ENCODE measurements at places on chromosomes 16 and 17. TPM values are rescaled to one million over a fixed set of nuclear protein-coding genes. Genes with fewer than 3 reads are reported as not detected.
A peak's percentile ranks its signal among the peaks of the same experiment; 100 is the strongest.

DNA sequence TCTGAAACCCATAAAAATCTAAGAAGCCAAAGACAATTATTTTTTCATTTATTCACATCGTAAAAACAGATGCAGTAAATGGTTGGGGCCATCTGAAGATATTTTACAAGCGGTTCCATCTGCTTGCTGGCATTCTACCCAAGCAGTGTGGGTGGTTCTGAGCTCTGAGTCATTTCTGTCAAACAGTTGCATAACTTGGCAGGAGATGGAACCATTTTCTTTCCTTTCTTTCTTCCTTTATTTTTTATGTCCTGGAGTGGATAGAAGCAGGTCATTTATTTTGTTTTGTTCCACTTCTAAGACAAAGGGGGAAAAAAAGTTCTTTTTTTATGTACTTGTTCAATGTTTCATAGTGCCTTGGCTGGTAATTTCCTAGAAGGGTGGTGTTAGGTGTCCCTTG lies 1151.9 kb upstream of the GOT2 start:
- H3K27me3 ChIP-seq, result no peaks in the 10 kb centered on the region
- DNase-seq, result no peak
- H3K27ac ChIP-seq, result no peak overlapping the region
- H3K36me3 ChIP-seq, result no peaks in the 10 kb centered on the region
- H3K4me1 ChIP-seq, result no peaks in the 10 kb centered on the region

- no peaks in the 10 kb centered on the region for H3K36me3 ChIP-seq
- H3K4me3 ChIP-seq, result peak overlapping the region; percentile 80
- H3K4me1 ChIP-seq, result peaks cover 1% of the 10 kb centered on the region
- no peaks in the 10 kb centered on the region for H3K27me3 ChIP-seq
Measured at GRCh38 chr16:74999609-75000480, 1.0 kb downstream of the ZNRF1 start.

- H3K36me3 ChIP-seq, result no peaks in the 10 kb centered on the region
- no peaks in the 10 kb centered on the region for H3K27me3 ChIP-seq
- H3K4me3 ChIP-seq, result peak overlapping the region; percentile 41
Measured at GRCh38 chr17:76382351-76382802, 2.0 kb upstream of the SPHK1 start.

Gene CYB561
- total RNA-seq, result 14.3 TPM

Data from ovary (tissue), 10 donors.